Stomach (tissue), 19 donors: ENCODE measurements at places on chromosomes 4 and X. TPM values are rescaled to one million over a fixed set of nuclear protein-coding genes. Genes with fewer than 3 reads are reported as not detected.

Gene ASMTL
- polyA plus RNA-seq, result 24.4 TPM

GRCh38 chr4:6575503-6576240 is 683 bp downstream of the MAN2B2 start:
- DNase-seq, result no peak

Gene STATH
- not detected for polyA plus RNA-seq

DNA sequence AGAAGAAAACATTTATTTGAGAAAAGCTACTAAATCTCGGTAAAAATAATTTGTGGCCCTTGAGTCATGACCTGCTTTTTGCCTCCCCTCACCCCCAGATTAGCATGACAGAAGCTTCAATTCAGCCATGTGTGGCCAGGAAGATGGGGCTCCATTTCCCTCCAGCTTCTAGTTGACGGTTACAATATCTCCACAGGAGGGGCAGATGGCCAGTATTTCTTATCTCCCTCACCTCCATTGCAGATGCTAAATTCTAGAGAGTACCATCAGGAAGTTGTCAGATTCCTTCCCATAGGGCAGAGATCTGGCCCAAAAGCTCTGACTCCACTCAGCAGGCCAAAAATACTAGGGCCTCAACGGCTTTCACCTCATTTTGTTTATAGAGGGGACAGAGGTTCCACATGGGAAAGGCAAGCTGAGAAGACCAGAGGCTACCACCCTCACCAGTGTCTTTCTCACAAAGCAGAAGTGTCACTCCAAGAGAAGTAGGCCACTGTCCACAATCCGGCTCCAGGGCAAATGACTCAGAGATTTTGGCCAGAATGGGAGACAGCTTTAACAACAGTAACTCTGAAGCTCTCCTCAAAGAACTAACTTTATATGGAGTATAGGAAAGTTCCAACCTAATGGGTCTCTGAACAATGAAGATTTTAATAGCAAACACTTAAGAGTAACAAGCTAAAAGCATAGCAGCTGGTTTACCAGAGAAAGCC is 108.3 kb downstream of the TBC1D19 start:
- no peak for DNase-seq

- DNase-seq, result no peak
Measured at GRCh38 chrX:17053502-17053901, 107.0 kb downstream of the REPS2 start.

DNA sequence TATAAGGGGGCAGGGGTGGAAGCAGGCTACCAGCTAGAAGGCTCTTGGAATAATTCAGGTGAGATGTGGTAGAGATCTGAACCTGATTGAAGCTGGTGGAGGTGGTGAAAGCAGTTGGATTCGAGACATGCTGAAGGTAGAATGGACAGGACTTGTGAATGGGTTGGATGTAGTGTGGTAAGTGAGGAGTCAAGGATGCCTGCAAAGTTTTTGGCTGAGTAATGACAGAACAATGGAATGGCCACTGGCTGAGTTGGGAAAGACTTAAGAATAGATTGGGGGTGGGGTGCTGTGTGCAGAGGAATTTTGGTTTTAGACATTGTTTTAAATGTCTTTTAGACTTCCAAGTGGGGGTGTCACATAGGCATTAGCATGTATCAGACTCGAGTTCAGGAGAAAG is 33.5 kb downstream of the HPF1 start:
- DNase-seq, result no peak

GRCh38 chr4:70969076-70969475 is 24.4 kb upstream of the DCK start:
- DNase-seq, result no peak

DNA sequence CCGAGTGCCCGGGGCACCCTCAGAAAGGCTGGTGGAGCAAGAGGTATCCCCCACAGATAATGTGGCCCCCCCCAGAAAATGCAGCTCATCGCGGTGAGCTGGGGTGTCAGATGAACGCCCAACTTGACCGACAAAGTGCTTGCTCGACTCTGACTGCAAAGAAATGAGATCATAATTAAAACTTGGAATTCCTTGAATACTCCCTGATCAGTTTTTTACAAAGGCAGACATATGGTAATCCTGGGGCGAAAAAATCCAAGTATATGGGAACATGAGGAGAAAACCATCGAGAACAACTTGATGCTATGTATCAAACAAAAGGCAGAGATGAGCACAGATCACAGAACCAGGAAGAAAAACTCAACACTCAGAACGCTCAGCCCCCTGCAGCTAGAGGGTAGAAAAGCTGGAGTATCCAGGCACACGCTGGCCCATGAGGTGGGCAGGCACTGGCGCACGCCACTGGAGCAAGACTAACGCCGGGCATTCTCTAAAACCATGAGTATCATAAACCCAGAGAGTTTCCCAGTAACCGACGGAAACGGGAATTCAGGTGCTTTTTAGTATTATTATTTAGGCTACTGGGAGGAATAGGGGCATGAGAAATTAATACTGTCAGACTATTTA is 127.3 kb downstream of the AFAP1 start:
- DNase-seq, result no peak
